ENCODE measurements at places on chromosomes 1 and 21.

- no peak for DNase-seq
Observed at GRCh38 chr1:223771469-223771813, 59.1 kb downstream of the CAPN2 start.

DNA sequence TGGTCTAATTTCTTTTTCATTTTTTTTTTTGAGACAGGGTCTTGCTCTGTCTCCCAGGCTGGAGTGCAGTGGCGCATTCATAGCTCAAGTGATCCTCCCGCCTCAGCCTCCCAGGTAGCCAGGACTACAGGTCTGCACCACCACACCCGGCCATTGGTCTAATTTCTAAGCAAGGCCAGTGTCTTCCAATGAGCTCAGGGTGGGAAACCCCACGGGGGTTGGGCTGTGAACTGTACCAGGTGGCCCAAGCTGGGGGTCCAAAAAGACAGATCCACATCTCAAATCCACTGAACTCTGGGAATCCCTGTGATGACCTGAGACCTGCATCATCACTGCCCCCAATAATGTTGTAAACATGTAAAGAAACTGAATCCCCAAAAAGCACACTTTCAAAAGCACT, 79.5 kb downstream of the BCAR3 start:
- DNase-seq = peak; percentile 47

GRCh38 chr21:26041431-26042180, 129.0 kb downstream of the APP start:
- DNase-seq = no peak

DNA sequence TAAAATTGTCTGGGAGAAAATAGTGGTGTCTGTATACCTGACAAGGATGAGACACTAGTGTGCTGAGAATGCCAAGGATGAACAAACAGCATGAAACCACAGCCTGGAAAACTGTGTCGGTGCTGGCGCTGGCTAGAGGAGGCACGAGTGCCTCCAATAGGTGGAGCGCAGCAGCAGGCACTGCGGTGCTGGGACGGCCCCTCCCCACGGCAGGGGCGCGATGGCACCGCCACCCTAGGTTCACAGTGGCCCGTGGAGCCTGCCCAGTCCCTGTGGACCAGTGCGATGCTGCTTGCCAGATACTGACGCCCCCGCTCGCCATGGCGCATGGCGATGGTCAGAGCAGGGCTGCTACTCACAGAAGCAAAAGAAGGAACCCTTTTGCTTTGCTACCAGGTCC, 6.8 kb downstream of the CFAP410 start:
- DNase-seq = no peak

GRCh38 chr1:108863984-108864383, 7.1 kb upstream of the AKNAD1 start:
- DNase-seq = no peak

- peak; percentile 77 for DNase-seq
Observed at GRCh38 chr21:29164323-29164942, 34.0 kb downstream of the MAP3K7CL start.

DNA sequence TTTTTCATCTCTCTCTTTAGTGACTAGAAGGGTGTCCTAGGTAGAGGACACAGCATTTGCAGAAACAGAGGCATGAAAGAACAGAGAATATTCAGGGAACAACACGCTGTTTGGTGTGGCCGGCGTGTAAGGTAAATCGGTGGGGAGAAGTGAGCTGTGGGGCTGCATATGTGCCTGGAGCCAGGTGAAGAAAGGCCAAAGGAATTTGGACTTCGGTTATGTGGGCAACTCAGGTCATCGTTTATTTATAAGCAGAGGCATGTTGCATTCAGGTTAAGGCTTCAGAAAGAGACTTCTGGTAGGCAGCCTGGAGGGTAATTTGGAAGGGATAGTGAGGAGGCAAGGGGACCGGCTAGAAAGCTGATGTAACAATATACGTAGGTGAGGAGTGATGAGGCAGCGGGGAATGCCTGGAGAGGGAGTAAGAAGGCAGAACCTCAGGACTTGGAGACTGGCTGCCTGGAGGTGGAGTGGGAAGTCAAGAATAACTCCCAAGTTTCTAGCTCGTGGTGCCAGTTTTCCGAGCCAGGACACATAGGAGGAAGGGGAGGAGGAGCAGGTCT, 64.1 kb upstream of the ACOT11 start:
- no peak for DNase-seq

DNA sequence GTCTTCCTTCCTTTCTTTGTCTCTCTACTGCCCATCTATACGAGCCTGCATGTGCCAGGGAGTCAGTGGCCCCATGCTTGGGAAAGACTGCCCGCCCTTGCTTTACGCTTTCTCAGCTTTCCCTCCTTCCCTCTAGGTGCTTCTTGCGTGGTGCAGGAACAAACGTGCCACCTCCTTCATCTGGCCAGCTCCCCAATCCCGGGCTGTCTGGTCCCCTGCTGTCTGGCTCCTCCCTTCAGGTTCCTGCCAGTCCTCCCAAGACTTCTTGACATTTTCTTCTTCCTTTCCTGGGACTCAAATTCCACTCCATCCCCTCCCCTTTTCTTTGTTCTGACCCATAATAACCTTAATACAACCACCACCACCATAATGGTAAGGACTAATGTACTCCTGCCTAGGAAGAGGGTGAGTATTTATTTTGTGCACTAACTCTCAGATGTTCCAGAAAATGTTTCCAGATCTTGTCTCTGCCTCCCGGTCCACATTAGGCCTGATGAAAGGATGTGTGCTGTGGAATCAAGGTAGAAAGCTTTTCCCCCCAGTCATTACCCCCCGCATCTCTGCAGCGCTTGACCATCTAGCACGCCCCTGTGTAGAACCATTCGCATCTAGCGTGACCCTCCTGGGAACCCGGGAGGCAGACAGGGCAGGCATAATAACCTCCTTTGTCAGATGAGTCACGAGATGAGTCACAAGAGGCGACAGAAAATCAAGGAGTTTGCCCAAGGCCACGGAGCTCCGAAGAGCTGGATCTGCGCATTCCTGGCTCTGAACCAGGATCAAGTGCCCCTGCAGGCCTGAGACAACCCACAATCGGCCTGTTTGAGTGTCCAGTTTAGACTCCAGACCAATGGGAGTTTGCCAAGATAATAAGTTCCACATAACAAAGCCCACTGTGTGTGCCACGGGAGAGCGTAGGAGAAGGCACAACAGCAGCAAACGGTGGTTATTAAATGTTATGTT, 60.1 kb upstream of the NEK2 start:
- DNase-seq = peak; percentile 94

DNA sequence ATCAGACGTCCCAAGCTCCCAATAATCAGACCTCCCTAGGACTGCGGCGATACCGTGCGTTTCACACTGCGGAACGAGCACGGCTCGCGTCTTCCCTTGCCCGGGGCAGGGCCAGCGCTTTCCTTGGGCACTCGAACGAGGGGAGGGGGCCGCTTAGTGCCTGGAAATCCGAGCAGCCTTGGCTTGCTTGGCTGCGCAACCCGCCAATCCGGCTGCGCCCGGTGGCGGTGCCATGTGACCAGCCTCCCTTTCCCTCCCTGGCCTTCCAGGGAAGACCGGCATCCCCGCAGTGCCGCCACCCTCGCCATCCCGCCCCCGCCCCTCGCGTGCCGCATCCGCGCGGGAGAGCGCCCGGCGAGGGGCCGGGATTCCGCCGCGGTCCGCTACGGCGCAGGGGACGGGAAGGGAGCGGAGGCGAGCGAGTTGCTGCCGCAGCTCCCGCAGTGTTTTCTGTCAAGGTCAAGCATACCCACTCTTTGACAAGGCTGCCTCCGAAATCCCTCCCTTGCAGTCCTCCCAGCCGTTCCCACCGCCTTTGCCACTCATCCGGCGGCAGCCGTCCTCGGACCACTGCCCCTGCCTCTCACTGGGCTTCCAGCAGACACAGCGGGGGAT, 8.3 kb upstream of the RNF19B start:
- DNase-seq = peak; percentile 84

- no peak for DNase-seq
Observed at GRCh38 chr1:181486098-181486420, 2.7 kb downstream of the CACNA1E start.

DNA sequence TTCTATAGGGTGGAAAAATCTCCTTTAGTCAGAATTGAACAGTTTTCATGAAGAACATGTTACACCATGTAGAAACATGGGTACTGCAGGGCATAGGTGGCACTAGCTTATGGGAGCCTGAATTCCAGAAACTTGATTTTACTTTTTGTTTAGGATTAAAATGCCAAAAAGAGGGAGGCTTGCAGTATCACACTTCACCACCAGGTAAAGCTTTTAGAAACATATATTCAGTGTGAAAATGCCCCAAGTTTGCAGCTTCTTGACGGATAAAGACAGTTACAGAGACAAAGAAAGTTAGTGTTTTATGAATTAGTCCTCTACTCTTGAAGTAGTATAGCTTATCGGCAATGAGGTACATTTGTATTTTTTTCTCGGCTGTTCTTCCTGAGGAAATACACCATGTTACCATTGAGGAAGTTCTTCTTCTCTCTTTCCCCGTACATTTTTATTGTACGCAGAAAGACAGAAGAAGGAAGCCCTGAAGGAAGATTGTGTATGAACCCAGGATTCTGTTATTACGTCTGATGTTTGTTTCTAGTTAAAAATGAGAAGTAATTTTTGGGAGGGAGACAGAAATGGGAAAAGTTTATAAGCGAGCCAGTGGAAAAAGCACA, 66.1 kb downstream of the PBX1 start:
- DNase-seq = peak; percentile 30

DNA sequence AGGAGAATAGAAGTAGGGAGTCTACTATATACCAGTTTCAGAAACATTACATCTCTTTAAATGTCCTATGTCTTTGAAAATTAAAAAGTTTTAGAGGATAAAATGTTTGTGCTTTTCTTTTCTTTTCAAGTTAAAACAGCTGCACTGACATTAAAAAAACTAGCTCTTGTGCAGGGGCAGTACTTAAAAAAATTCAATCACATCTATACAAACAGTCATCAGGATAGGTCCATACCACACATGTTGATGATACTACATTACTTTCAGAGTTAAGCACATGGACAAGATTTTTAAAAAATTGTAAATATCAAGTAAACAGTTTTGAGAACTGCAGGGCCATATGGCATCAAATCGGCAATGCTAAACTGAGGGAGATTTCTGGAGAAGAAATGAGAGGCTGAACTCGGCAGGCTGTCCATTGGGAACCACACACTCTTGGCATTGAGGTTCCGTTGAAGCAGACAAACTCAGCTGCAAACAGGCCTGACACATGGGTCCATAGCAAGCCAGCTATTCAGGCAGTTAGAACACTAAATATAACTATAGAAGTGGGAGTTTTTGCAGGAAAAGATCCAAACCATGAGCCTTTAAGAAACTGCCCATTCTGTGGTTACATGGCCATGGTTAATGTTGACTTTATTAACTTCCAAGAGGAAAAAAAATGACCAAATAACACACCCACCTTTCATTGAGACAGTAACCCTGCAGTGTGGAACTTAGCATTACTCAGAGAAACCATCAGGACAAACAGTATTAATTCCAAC, 84.5 kb upstream of the BCL10 start:
- no peak for DNase-seq

DNA sequence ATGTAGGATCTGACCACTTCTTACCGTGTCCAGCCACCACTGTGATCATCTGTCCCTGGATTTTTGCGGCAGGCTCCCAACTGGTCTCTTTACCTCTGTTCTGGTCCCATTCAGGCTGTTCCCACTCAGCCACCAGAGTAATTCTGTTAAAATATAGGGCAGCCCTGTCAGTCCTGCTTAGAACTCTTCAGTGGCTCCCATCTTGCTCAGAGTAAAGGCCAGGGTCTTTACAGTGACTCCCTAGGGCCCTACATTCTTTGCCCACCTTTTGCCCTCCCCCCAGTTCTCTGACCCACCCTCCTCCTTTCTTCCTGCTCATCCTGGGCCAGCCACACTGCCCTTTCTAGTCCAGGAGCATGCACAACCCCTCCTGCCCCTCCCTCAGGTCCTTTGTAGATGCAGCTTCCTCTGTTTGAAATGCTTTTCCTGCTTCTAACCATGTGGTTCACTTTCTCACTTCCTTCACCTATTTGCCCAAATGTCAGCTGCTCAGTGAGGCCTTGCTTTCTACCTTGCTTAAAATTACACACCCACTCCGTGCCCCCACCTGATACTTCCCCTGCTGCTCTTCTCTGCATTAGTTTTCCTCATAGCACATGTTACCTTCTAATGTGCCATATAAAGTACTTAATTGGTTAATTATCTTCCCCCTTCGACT, 7.8 kb downstream of the UBIAD1 start:
- no peak for DNase-seq

DNA sequence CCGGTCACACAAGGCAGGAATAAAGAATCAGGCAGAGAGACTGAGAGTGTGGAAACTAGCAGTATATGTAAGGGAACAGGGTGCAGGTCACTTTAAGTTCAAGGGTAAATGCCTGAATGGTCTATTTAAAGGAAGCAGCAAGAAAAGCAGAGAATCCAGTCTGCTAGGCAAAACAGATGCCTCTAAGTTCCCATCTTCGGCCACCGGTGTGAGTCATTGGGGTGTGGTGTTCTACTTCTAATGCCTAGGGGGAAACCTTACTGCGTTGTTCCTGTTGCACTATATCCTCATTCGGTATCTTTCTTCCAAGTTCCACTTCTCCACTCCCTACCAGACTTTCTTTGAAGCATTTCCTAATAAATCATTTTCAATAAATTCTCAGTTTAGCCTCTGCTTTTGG, 259.9 kb downstream of the HHIPL2 start:
- no peak for DNase-seq

DNA sequence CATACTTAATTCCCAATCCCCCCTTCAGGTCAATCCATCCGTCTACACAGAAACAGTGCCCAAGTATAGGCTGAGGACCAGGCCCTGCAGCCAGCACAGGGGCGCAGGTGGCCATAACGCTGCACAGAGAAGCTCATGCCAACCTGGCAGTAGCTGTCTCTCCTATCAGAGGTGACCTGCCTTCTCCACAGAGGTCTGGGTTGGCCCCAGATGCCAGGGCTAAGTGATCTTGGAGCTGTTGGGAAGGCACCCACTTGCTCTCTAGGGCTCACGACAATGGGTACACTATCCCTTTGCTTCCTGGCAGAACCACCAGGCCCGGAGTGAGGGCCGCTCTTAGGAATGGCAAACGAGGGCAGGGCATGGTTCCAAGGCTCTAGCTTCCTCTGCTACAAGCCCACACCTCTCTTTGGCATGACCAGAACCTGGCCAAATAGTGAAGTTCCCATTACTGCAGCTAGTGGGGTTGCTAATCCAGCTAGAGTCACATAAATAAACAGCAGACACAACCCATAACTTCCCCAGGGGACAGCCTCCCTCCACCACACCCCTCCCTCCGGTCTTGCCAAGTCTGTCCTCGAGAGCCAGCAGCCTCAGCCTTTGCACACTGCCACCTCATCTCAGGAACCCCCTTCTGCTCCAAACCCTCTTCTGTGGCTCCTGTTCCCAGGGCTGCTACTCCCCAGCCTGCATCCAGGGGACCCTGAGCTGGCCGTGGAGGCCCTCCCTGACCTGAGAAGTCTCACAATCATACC, 113.0 kb downstream of the GLIS1 start:
- DNase-seq = no peak
